ENCODE measurements at places on chromosomes 7 and 10.

DNA sequence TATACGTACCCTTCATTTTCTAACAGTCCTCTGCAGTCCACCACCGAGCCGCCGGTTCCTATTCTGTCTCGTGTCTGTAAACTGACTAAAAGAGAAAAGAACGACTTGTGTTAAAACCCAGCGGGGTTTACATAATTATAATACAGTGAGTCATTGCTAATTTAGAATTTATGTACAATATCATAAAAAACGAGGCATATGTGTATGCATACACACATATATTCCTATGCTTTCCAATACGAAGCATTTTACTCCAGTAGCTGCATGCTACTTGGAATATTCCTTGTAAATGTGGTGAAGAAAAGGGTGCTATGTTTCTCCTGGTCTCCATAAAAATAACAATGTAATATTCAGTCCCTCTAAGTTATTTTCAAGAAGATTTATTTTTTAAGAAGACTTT, 89.1 kb downstream of the SMURF1 start:
- DNase-seq = no peak

DNA sequence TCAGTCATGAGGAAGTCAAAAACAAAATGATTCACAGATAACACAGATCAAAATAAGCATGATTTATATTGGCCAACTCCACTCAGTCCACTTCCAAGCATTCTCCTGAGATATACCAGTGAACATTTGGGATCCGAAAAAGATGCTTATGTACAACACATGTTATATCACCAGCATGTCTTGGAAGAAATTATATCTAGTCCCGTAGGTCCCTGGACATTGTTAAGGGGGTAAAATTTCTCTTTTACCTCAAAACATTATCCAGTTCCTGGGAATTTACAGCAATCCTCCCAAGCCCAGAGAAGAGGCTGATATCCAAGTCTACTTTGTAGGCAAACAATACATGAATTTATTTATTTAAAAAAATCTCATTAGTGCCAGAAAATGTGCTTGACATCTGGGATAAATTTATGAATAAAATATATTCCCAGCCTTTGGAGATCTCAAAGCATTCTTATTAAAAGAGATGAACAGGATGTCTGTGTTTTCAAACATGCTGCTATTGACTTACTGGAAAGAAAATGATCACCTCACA, 582.2 kb upstream of the ZWINT start:
- DNase-seq = no peak

DNA sequence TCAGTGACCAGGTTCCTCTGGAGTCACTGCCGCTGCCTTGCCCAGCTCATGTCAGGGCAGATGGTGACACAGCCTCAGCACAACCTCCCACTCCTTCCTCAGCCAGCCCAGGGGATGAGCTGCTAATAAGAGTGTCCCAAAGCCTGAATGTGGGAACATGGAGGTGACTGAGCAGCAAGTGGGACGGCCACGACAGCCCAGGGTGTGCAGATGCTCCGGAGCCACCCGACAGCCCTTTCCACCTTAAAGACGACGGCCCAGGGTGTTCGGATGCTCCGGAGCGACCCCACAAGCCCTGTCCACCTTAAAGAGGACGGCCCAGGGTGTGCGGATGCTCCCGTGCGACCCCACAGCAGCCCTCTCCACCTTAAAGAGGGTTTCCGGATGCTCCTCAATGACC, 89.2 kb downstream of the DIP2C start:
- no peak for DNase-seq

GRCh38 chr7:50962281-50962883, 179.7 kb upstream of the GRB10 start:
- no peak for DNase-seq

- no peak for DNase-seq
Observed at GRCh38 chr7:114084002-114084471, 165.2 kb upstream of the PPP1R3A start.

DNA sequence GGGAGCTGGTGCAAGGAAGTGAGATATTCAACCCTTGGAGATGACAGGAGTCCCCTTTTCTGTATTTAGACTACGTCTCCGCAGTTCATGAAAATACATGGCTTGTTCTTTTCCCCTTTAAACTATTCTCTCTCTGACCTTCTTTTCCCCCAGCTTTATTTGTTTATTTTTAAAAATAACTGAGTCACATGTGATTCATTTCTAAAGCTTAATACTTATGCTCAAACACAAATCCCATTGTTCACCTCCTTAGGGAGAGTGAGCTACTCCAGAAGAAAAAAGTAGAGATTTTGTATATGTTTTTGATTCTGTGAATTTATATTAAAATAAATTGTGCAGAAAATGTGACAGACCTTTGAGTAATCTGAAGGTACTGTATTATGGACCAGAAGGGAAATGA, 35.9 kb upstream of the FZD1 start:
- no peak for DNase-seq

DNA sequence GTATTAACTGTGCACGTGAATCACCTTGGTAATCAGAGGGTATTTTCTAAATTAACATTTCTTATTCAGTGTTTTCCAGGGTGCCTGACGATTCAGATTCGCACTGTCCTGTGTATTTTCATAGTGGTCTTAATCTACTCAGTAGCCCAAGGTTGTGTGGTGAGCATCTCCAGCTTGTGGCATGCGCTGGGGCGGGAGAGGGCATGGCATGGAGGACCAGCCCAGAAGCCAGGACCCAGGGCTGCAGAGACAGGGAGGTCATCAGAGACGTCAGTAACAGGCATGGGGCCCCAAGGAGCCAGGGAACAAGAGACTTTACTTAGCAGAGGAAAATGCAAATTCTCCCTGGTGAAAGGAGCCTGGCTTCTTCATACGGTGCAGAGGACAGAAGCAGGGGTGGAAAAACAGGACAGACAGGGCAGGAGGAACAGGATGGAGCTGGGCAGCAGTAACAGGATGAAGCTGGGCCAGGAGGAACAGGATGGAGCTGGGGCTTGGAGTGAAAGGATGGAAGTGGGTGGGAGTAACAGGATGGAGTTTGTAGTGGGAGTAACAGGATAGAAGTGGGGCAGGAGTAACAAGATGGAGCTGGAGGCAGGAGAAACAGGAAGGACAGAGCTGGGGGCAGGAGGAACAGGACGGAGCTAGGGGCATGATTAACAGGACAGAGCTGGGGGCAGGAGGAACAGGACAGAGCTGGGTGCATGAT, 110.9 kb downstream of the ADCY1 start:
- DNase-seq = no peak

DNA sequence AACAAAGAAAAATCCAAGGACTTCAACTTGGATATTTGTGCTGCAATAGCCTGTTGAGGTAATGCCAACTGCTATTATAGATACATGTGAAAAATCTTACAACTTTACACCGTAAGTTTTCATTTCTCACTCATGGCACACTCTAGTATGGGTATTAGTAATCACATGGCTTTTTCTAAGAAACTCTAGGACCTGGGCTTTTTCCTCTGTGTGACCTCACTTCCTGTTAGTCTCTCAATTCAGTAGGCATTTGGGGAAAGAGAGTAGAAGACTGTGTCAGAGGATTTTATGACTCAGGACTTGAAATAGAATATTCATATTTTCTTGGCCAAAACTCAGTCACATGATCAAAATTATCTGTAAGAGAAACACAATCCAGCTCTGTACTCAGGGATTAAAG, 1049.9 kb downstream of the REEP3 start:
- DNase-seq = no peak

- no peak for DNase-seq
Observed at GRCh38 chr7:35004531-35005095, 32.7 kb downstream of the DPY19L1 start.

DNA sequence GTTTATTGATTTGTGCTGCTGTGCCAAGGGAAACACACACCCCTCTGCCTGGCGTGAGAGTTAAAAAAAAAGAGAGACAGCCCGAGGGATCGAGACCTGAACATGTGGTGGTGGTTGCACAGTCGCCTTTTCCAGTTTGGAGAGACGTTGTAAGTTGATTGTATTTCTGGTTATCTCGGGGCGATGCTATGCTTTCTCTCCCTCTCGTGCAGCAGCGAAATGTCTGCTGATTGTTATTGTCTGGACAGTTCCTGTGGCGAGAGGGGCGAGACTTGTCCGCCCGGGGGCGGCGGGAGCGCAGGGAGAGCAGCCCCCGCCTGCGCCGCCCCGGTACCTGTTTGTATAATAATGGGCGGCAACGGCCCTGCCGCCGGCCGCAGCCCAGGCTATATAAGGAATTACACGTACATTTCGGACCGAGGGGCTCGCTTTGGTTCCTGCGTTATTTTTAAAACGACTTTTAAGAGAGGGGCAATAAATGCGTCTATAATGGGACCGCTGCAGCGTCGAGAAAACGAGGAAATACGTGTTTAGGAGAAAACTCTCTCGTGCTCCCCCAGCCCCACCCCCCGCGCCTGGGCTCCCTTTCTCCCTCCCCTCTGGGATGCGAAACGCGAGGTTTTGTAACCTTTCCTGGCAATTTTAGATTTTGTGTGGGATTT, 1.7 kb downstream of the ZEB1 start:
- DNase-seq = no peak

Data from NCI-H146 (cell line).